Frontal cortex (tissue), 4 donors: ENCODE measurements at places on chromosomes 7 and 10. TPM values are rescaled to one million over a fixed set of nuclear protein-coding genes. Genes with fewer than 3 reads are reported as not detected.

DNA sequence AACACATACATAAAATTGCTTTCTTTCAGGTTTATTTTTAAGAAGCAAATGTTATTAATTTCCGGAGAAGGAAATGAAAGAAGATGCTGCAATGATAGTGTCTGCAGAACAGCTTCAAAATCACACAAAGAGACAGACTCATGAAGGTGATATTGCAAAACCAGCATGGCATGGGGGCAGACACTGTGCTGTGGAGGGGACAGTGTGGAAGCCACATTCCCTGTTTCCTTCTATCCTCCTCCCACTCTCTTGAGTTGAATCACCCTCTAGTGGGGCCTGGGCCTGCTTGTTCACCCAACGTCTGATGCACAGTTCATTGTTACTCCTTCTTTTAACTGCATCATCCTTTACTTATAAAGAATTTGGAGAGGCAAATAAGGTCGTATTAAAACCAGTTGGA is 104.0 kb upstream of the INSIG1 start:
- DNase-seq: no peak

DNA sequence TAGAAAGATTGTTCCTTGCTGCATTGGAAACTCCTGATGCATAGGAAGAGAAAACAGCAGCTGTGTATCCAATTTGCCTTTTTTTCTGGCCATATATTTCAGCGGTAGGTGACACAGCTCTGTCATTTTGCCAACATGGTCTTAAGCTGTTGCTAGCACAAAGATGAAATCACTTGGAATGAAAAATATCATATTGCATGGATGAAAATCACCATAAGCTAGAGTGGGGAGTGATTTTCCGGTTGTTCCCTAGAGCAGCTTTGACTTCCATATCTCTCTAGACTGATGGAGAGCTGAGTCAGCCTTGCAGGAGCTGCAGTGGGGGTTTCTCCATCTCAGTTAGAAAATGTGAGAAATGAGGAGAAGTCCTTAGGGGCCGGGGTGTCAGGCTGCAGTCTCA is 38.3 kb upstream of the BTBD16 start:
- peak; percentile 23 for DNase-seq

DNA sequence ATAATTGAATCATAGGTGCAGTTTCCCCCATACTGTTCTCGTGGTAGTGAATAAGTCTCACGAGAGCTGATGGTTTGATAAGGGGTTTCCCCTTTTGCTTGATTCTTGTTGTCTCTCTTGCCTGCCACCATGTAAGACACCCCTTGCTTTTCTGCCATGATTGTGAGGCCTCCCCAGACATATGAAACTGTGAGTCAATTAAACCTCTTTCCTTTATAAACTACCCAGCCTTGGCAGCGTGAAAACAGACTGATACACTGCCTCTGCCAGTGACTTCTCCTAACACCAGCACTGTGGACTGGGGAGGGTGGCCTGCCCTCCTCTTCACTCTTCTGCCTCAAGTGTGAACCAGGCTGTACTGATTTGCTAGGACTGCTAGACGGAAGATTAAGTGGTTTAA is 108.6 kb downstream of the RAB11FIP2 start:
- DNase-seq: no peak

DNA sequence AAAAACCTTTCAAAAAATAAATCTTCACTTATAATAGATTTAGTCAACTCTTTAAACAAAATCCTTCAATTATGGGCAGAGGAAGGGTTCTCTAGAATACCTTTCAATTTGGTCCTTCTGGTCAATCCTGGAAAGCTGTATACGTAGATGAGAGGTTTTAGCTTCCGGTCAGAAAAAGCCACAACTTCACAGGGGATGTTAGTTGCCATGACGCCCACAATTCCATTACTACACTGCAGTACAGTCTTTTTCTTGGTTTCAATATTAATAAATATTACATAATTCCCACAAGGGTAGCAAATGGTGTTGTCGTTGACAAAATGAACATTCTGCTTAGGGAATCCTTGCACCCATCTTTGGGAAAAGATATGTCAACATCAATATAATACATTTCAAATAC is 1.7 kb downstream of the CFAP43 start:
- DNase-seq: no peak

DNA sequence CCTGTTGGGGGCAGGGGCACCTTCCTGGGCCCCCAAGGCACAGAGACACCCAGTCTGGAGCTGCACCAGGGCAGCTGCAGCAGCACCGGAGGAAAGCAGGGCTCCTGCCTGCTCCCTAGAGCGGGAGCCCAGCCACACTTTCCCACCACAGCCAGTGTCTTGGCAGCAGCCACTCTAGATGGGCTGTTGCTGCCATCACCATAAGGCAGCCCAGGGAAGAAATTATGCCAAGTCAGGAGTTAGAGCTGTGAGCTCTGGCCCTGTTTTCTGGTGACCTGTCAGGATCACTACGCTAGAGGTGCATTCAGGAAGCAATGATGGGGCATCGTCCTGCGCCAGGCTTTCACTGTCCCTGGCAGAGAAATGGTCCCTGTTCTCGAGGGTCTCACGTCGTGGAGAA is 38.0 kb upstream of the ZNRF2 start:
- no peak for DNase-seq

- DNase-seq: no peak
These were observed 10.1 kb upstream of the CELF2 start for GRCh38 chr10:11007476-11008020.

GRCh38 chr7:26592011-26592410 is 272.4 kb downstream of the SKAP2 start:
- no peak for DNase-seq

TIMM23B gene
- total RNA-seq: 17.1 TPM

CALHM1 gene
- not detected for total RNA-seq

ADCY1 gene
- 92.1 TPM for total RNA-seq

MINDY4 gene
- 2.4 TPM for total RNA-seq

GDF2 gene
- not detected for total RNA-seq

XRCC2 gene
- total RNA-seq: 2.9 TPM

PON1 gene
- not detected for total RNA-seq
